Activated CD4-positive, CD25-positive, alpha-beta regulatory T cell treated with anti-CD3 and anti-CD28 coated beads, Interleukin-2, amount 50 U/mL, for 16 hours (primary cell): ENCODE measurements at places on chromosomes 6 and 20.

- no peak for DNase-seq
Observed at GRCh38 chr6:168315596-168315995, 4.0 kb downstream of the DACT2 start.

DNA sequence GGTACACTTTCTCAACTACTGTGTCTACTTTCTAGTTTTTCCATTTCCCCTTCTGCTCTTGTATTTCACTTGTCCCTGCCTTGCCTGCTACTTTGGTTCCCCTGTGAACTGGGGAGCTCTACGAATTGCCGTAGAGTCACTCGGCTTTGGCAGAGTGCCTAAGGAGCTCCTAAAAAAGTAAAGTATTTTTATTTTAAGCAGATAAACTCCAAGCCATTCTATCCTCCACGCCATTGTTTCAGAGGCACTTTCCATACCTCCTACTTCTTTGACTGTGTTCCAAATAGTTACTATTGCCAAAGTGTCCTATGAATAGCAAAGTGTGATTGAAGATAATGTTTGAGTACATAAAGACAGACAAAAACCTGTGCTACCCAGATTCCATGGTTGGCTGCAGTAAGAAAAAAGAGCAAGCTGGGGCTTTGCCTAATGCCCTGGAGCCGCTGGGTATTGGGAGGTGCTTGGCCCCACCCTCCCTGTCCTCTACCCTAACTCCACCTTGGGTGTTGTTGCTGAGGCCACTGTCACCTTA, 5.1 kb upstream of the MBOAT1 start:
- no peak for DNase-seq

DNA sequence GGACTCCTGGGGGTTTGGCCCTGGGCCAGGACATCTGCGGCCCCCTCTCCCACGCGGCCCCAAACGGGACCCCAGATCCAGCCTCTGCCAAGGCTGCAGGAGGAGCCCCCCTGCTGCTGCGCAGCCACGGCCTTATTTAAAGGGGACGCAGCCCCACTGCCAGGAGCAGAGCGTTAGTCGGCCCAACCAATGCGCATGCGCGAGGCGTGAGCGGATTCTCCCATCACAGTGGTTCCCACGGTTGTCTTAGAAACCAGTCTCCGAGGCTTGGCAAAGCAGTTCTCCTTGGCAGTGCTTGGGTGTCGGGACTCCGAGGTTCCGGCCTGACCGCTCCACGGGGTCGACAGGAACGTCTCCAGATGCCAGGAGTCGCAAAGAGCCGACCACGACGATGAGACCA, 288.3 kb upstream of the ZNF337 start:
- peak; percentile 16 for DNase-seq

GRCh38 chr6:128024969-128025368, 124.1 kb upstream of the THEMIS start:
- no peak for DNase-seq

GRCh38 chr20:62740286-62741141, 31.9 kb downstream of the NTSR1 start:
- peak; percentile 74 for DNase-seq

GRCh38 chr6:134537146-134537555, 219.2 kb upstream of the SGK1 start:
- no peak for DNase-seq

DNA sequence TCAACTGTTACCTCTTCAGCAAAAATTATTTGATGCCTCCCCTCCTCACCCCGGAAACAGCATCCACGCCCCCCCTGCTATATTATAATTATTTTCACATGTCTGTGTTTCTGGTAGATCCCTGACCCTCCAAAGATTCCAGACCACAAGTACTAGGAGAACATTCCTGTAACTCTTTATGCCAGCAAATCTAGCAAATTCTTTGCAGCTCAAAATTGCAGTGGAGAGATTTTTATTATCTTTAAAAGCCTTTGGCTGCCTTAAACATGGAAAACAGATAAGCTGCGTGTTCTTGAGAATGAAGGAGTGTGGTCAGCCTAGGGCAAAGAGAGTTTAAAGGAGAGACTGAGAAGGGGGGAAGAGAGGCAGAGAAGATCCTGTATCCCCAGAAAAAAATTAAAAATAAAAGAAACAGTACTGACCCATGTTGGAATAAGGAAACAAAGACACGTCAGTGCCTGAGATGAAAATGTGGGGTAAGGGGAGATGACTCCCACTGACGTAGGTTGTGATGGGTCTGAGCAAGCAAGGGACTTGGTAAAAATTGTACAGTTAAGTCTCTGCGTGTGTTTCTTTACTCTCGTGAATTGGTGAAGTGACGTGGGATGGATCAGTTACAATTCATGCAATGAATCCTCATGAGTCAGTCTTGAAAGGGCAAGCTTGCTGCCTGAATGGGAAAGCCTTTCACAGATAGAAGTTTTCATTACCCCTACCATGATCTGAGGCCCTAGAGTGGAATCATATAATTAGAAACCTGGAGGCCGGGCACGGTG, 8.3 kb downstream of the ID4 start:
- DNase-seq, result no peak

DNA sequence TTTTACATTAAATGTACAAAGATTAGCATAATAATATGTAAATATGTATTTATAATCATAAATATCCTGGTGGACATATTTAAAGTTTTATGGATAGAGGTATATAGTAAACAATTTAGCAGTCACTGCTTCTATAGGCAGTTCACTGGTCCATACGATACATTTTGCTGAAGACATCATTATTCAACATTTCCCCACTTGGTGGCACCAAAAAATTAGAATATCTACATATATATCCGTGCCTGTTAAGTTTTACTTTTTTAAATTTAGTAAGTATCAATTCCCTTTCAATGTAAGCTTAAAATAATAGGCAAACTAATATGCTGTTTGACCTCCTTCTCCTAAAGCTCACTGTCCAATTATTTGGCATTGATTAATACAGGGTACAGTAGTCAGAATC, 64.2 kb downstream of the LMBRD1 start:
- DNase-seq, result no peak

- no peak for DNase-seq
Observed at GRCh38 chr6:44049163-44049988, 77.9 kb downstream of the MRPL14 start.

- DNase-seq, result no peak
Observed at GRCh38 chr6:64335195-64335594, 699.6 kb downstream of the PHF3 start.

GRCh38 chr6:43540507-43540906, 23.6 kb downstream of the POLR1C start:
- DNase-seq, result no peak

DNA sequence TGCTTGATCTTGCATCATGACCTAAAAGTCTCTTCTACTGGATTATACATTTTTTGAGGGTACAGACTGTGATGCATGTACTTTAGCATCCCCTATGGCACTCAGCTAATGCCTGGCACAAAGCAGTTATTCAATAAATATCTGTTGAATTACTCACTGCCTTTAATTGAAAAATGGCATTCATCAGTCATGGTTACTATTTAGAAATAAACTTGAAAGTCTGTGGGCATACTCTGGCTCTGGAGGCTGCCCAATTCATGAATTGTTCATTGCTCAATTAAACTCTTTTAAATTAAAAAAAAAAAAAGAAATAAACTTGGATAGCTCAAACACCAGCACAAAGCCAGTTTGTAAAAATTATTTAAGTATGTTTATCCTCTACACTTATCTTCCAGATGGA, 40.0 kb downstream of the HEBP2 start:
- DNase-seq, result no peak

DNA sequence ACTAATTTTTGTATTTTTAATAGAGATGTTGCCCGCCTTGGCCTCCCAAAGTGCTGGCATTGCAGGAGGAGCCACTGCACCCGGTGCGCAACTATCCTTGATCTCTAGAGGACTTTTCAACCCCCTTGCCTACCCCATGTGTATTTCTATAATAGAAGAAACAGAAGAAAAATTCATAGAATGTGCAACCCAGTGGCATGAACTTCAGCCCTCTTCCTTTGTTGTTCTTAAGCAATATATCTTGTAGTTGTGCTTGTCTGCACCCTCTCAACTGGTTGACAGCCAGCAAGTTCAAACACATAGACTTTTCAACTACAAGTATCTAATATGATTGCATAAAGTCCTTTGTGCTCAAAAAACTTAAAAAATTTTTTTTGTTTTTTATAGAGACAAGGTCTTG, 72.3 kb upstream of the NCOA3 start:
- DNase-seq, result no peak
